ENCODE measurements at places on chromosomes 2 and 18. TPM values are rescaled to one million over a fixed set of nuclear protein-coding genes. Genes with fewer than 3 reads are reported as not detected.

DNA sequence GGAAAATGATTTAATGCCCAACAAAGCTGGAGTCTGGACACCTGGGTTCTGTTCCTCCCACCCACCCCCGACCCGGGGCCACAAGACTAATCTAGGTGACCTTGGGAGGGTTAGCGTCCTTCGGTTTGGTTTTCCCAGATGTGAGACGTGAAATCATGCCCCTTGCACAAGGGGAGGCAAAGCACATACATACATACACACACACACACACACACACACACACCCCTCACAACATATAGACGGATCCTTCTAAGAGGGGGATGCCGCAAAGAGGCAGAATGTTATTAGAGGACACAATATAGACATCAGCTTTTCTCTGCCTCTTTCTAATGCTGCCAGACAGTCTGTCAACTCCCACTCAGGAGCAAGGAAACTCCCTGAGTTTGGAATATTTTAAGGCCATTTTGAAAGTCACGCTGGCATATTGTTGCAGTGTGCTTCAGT lies 616 bp upstream of the RBMS1 start:
- DNase-seq = no peak
- H3K27me3 ChIP-seq = no peaks in the 10 kb centered on the region
- H3K4me1 ChIP-seq = peaks cover 9% of the 10 kb centered on the region
- H3K27ac ChIP-seq = no peak overlapping the region

DNA sequence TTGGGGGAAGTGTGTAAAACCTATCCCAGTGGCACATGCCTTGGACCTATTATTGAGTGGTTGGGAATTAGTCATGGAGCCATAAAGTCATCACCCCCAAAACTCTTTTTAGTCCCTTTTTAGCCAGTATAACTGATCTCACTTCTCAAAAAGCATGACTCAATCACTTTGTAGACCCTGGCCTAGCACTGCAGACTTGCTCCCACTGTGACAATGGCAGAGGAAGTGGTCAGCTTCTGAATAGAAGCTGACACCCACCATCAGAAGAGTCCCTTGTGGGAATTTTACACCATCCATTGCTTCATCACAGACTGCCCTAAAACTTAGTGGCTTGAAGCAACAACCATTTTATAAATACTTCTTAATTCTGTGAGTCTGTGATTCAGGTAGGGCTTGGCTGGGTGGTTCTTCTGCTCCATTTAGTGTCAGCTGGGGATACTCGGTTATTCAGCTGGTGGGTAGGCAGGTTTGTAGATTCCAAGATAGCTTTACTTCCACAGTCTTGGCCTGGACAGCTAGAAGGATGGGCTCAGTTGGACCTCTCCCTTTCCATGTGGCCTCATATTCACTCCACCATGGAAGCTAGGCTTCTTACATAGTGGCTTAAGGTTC lies 10.8 kb upstream of the ITGA6 start:
- no peaks in the 10 kb centered on the region for H3K27me3 ChIP-seq
- H3K4me1 ChIP-seq = no peaks in the 10 kb centered on the region
- no peak for DNase-seq
- no peaks in the 10 kb centered on the region for H3K36me3 ChIP-seq
- no peak overlapping the region for H3K4me3 ChIP-seq

DNA sequence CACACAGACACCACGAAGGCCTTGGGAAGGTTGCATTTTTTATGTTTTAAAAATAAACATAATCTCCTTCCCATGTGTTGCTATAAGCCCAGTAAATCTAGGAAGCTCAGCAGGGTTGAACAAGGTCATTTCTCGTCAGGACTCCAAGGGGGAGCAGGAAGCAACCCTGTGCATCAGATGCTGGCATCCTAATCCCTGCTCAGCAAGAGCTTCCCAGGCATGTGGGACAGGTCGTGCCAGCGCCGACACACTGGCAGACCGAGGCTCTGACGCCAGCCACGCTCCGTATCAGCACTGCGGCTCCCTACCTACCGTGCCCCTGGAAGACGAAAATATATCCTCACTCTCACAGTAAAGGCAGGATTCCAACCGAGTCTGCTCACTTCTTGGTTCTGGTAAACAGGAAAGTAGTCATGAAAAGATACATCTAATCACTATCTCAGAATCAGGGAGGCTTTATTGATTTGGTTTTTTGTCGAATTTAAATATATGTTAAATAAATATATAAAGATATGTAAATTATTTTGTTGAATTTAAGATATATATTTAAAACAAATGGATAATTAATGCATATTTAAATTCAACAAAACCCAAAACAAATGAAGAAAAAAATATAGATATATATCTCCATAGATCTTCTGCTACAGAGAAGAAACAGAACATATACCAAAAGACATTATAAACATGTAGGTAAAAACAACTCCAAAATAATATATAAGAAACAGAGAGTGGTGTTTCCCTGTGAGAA lies 61.4 kb downstream of the TXNL1 start:
- no peaks in the 10 kb centered on the region for H3K36me3 ChIP-seq
- H3K27me3 ChIP-seq = no peaks in the 10 kb centered on the region
- no peak overlapping the region for H3K27ac ChIP-seq
- peaks cover 12% of the 10 kb centered on the region for H3K4me1 ChIP-seq
- H3K4me3 ChIP-seq = no peak overlapping the region
- no peak for DNase-seq

- no peaks in the 10 kb centered on the region for H3K27me3 ChIP-seq
- no peaks in the 10 kb centered on the region for H3K36me3 ChIP-seq
Observed at GRCh38 chr2:16775899-16776231, 110.2 kb upstream of the CYRIA start.

PID1 gene
- total RNA-seq = 52.0 TPM

CIB4 gene
- not detected for total RNA-seq

CREG2 gene
- not detected for total RNA-seq

SP5 gene
- total RNA-seq = 0.05 TPM

ADRA2B gene
- 2.3 TPM for total RNA-seq

Measured in liver (tissue), 10 donors.